ENCODE measurements at places on chromosomes 5 and 9. TPM values are rescaled to one million over a fixed set of nuclear protein-coding genes. Genes with fewer than 3 reads are reported as not detected.

Gene SPZ1
- total RNA-seq, result not detected

DNA sequence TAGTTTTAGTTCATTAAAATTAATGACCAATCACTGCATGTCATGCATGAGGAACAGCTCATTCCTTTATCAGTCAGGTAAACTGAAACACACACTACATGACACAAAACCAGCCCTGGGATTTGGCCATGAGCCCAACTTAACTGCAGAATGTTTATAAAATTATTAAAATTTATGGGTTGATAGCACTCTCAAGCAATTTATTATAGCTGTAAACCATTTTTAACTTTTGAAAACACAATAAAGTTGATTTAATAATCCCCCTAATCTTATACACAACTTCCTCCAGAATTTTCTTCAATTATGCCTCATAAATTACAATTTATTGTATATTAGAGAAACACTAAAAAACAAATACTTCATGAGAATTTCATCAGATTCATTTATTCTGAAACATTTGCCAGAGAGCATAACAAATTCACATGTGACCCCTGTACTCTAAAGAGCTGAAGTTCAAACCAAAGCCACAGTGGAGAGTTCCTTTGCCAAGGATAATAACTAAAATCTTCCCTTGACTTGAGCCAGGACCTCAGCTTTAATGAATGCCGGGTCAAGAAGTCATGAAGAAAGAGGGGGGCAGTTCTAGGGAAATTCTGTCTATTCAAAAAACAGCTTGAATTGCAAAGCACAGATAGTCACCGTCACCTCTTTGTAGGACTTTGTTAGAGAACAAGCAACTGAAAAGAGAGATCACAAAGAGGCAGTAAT is 763.7 kb upstream of the GRAMD2B start:
- no peak overlapping the region for H3K27ac ChIP-seq
- peaks cover 26% of the 10 kb centered on the region for H3K4me1 ChIP-seq
- no peak for DNase-seq

GRCh38 chr9:121937240-121937639 is 155.9 kb downstream of the TTLL11 start:
- no peak overlapping the region for H3K27ac ChIP-seq
- no peaks in the 10 kb centered on the region for H3K4me1 ChIP-seq
- DNase-seq, result no peak
- H3K36me3 ChIP-seq, result no peaks in the 10 kb centered on the region

- H3K4me1 ChIP-seq, result peaks cover 15% of the 10 kb centered on the region
- H3K4me3 ChIP-seq, result peak overlapping the region; percentile 89
- DNase-seq, result no peak
- H3K36me3 ChIP-seq, result no peaks in the 10 kb centered on the region
- no peak overlapping the region for H3K27ac ChIP-seq
- H3K27me3 ChIP-seq, result peaks cover 29% of the 10 kb centered on the region
Measured at GRCh38 chr5:59038798-59039295, 456.0 kb downstream of the RAB3C start.

DNA sequence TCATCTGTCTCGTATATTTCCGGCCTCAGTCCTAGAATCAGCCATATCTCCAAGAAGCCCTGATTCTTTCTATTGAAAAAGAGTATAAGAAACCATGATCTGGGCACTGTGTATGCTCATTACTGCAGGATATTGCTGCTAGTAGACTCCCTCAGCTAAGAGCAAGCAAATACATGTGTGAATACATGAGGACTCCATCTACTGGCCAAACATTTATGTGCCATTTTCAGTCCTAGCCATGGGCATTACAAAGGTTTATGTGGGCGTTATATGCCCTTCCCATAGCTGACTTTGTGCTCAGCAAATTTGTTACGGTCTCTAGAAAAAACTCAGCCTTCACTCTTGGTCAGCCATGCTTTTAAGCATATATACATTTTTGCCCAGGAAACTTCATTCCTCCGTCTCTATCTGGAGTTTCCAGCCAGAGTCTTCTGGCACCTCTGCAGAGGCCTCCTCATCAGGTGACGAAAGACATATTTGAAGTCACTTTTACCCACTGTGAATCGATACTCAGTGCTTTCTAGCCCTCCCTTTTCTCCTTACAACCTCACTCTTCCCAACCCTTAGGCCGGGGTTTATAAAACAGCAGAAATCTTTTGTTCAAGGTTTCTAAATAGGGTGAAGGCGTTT is 1495.6 kb upstream of the CDH6 start:
- no peak overlapping the region for H3K27ac ChIP-seq
- H3K36me3 ChIP-seq, result no peaks in the 10 kb centered on the region
- H3K4me1 ChIP-seq, result no peaks in the 10 kb centered on the region
- no peaks in the 10 kb centered on the region for H3K27me3 ChIP-seq
- no peak for DNase-seq

Gene TAF11L10
- not detected for total RNA-seq

DNA sequence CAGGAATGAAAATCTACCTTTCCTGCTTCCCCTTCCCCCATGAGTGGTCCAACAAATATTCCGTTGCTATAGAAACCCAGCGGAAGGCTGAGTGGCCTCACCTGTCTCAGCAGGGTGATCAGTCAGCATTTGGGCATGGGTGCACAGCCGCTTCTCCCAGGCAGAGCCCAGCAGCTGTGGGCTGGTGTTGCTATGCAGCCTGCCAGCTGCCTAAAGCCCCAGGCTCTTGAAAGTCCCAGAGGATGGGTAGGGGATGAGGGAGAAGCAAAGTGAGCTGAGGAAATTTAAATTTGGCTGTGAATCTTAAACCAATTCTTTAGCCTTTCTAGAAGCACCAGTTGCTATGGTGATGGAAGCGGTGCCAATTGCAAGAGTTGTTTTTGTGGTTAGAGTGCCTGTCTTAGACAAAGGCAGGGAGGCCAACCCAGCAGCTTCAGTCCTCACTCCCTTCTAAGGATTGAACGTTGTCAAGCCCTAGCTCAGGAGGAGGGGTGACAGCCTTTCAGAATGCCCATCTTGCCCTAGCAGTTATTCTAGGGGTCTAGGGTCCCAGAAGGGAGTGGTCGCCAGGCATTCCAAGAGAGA is 151.5 kb upstream of the PITX1 start:
- no peak for DNase-seq
- H3K27ac ChIP-seq, result peak overlapping the region; percentile 90
- no peak overlapping the region for H3K4me3 ChIP-seq
- H3K27me3 ChIP-seq, result no peaks in the 10 kb centered on the region
